ENCODE measurements at places on chromosomes 6 and 20. TPM values are rescaled to one million over a fixed set of nuclear protein-coding genes. Genes with fewer than 3 reads are reported as not detected.

The NRSN1 gene
- total RNA-seq = not detected

The PLCB4 gene
- total RNA-seq = 1.3 TPM

The SMLR1 gene
- not detected for total RNA-seq

The C20orf144 gene
- total RNA-seq = 0.11 TPM

The RFX6 gene
- not detected for total RNA-seq

The PI16 gene
- total RNA-seq = under 0.01 TPM

The CDH26 gene
- total RNA-seq = 0.07 TPM

The FOXF2 gene
- total RNA-seq = not detected

DNA sequence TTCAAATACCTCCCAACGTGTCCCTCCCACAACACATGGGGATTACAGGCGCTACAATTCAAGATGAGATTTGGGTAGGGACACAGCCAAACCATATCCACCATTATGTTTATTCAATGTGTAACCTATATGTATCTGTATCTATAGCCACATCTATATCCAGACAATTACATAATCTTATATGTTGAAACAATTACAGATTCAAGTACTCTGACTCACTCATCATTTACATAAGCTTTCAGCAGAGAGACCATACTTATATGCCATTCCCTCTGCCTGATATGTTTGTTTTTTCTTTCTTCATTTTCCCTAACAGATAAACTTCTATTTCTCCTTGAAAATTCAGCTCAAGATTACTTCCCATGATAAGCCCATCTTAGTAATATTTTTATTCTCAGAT lies 163.6 kb downstream of the LAMA2 start:
- no peak for DNase-seq

DNA sequence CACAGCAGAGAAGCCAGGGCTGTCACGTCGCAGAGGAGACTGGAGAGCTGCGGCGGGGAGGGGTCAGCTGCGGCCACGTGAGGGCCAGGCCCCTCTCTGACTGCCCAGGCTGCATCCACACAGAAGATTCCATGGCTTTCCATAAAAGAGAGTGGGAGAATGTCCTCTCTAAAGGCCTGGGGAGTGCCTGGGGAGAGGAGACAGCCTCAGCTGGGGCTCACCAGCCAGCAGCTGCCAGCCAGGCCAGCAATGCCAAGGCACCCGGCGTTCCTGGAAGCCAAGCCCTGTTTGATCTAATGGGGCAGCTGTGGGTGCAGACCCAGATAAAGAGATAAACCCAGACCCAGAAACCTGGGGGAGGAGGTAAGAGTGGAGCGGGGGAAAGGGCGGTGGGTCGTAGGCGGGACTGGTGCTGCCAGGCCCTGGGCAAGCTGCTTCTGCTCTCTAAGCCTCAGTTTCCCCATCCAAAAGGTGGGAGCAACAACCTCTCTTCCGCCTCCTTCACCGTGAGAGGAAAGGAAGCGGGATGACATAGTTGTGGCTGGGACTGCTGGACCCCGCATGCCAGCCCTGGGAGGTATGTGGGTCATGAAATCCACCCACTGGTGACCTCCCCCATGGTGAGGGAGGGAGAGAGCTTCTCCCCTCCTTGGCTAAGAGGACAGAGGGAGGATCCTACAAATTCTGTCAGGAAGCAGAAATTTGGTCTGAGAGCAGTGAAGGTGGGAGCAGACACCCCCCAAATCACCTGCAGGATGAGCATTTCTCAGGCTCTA lies 3.1 kb upstream of the OSBPL2 start:
- no peak for DNase-seq

GRCh38 chr20:49400410-49400809 lies 82.1 kb downstream of the KCNB1 start:
- DNase-seq = no peak

GRCh38 chr6:133740218-133740617 lies 148.7 kb upstream of the TCF21 start:
- no peak for DNase-seq

DNA sequence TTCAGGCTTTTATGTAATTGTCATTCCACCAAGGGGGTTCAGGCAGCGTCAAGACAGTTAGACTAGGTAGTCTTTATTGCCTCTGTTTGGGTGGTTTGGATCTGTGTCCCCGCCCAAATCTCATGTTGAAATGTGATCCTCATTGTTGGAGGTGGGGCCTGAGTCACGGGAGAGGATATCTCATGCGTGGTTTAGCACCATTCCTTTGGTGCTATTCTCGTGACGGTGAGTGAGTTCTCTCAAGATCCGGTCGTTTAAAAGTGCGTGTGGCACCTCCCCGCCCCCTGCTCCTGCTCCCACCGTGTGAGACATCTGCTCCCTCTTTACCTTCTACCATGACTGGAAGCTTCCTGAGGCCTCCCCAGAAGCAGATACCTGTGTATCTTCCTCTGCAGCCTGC lies 51.3 kb upstream of the FOXC1 start:
- DNase-seq = no peak

DNA sequence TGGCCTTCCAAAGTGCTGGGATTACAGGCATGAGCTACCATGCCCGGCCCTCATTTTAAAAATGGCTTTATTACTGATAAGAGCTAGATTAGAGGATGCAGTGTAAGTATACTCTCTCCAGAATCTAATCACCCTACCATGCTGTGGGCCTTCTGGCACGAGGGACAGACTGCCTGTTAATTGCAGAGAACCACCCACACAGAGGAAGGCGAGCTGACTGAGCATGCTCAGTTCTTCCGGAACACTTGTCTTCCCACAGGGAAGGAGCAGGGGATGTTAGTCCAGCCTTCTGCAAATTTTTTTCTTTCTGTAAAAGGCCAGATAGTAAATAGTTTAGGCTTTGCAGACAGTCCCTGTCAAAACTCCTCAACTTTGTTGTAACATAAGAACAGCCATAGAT lies 48.9 kb downstream of the ALDH5A1 start:
- DNase-seq = no peak

DNA sequence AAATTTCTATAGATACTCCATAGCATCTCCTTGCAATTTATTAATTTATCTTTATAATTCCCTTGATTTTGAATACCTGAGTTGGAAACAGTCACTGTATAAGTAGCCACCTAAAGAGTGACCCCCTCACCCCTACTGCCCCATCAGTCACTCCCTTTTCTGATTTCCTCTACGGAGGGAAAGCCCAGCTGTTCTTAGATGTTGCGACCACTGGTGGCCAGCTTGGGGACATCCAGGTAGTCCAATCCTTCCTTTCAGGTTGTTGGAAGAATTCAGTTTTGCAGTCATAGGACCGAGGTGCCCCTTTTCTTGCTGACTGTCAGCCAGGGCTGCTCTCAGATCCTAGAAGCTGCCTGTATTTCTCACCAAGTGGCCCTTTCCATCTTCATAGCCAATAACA lies 87.8 kb downstream of the BMP6 start:
- no peak for DNase-seq

DNA sequence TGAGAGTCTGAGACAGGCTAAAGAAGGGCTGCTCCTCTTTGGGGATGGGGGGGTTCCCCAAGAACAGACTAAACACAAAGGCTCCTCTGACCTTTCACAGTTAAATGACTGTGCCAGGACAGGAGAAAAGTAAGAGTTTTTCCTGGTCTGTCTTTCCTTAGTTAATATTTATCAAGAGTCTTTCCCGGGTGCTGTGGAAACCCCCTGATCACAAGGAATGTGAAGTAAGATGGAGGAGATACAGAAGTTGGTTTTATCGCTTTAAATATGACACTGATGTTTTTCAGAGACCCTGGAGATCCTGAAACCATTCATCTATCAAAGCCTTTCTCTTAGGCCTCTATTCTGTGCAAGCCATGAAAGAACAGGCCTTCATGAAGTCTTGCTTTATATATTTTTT lies 105.8 kb downstream of the RNF144B start:
- no peak for DNase-seq

DNA sequence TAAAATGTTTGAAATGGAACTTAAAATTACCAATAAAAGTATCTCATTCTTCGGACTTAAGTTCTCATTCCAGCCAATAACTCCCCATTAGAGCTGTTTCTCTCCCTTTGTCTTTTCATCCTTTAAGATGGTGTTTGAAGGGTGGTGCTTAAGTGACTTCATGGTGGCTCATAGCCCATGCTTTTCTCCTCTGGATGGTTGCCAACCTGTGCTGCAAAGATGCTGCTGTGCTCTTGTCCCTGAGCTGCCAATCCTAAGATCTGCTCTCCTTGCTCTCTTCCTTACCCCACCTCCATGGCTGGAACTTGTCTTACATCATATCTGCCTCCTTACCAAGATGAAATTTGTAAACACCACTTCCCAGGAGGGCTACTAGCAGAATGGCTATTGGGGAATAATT lies 31.6 kb upstream of the PNRC1 start:
- DNase-seq = no peak

GRCh38 chr6:93418408-93419303 lies 703 bp downstream of the EPHA7 start:
- DNase-seq = no peak

DNA sequence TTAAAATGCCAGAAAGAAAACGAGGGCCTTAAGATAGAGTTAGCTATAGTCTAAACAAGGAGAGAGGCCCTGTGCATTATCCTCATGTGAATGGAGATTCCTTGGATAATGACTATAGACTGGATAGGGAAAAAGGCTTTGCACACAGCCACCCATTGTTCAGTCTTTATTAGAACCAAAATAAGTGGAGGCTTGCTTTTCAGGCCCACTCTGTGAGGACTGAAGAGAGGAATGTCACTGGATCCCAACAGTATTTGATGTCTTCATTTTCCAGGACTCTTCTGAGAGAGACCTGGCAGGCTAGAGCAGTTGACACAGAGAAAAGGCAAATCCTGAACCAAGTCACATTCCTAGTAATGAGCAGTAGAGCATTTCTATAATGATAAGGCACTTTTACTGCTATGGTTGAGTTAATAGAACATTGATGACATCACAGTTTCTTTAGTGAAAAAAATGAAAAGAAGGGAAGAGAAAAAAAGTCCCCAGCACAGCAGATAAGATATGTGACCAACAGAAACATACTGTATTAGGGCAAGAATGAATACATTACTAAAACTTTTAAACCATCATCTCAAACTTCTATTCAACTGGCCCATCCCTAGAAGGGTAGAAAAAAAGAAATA lies 315.1 kb downstream of the EPHA7 start:
- DNase-seq = no peak

DNA sequence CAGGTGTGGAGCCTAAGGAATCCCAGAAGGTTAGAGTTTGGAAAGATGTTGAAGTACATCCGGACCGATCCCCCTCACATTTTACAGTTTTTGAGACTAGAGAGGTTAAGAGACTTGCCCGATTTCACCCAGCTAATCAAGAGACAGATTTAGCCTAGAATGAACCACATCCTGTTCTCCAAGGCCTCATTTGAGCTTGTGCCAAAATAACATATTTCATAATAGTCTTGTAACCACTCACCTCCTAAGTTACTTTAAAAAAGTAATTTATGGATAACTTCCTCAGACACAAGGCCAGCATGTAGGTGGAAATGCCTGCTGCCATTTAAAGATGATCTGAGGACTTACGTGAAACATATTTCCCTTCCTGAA lies 39.8 kb upstream of the ARHGAP18 start:
- DNase-seq = peak; percentile 37

- DNase-seq = no peak
These were observed 2.9 kb downstream of the TGM3 start for GRCh38 chr20:2298701-2299100.

GRCh38 chr20:38012332-38012731 lies 20.9 kb downstream of the TTI1 start:
- DNase-seq = no peak

- no peak for DNase-seq
These were observed 43.4 kb downstream of the SLC22A2 start for GRCh38 chr6:160215232-160215631.

DNA sequence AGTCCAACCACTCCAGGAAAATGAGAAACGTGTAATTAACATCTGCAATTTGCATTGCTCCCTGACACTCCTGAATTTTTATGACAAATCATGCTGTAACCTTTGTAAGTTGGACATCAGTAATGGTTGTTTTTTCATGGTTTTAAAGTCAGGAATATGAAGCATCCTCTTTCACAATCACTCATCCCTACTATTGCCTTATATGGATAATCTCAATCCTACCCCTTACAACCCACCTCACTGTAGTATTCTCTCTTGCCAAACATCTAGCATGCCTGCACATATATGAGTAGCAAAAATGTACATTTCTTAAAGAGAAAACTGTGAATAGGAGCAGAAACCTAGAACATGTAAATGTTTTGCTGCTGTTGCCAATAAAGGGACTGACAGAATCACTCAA lies 729.5 kb downstream of the KIF16B start:
- no peak for DNase-seq

DNA sequence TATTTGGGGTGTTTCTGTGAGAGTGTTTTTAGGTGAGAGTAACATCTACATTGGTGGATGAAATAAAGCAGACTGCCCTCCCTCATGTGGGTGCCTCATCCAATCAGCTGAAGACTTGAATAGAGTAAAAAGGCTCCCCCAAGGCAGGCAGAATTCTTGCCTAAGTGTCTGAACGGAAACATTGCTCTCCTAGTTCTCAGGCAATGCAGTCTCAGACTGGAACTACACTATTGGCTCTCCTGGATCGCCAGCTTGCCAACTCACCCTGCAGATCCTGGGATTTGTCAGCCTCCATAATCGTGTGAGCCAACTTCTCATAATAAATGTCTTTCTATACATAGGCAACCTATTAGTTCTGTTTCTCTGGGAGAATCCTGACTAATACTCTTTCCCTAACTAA lies 5.5 kb upstream of the TMEM170B start:
- DNase-seq = no peak

DNA sequence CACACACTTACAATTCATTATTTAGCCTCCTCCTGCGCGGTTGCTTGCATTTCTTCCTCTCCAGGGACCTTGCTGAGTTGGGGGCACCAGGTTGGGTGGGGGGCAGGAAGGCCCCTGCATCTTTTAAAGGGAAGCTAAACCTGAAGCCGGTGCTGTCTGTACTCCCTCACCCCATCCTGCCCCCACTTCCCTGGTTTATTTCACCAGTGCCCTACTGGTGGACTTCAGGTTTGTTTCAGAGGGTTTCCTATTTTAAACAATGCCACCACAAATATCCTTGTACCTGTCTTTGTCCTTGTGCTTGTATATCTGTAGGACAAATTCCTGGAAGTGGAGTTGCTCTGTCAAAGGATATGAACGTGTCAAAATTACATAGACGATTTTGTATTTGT lies 21.0 kb downstream of the PTK7 start:
- DNase-seq = no peak

- no peak for DNase-seq
These were observed 9.9 kb downstream of the PCIF1 start for GRCh38 chr20:45944151-45944964.

- no peak for DNase-seq
These were observed 474 bp downstream of the TPX2 start for GRCh38 chr20:31739550-31739977.

Data from pulmonary artery endothelial cell (primary cell).